ENCODE measurements at places on chromosomes 3 and 15. TPM values are rescaled to one million over a fixed set of nuclear protein-coding genes. Genes with fewer than 3 reads are reported as not detected.

Gene UTS2B
- total RNA-seq = not detected

Gene GOLGA6B
- not detected for total RNA-seq

Gene FOXL2
- not detected for total RNA-seq

Gene ZNF592
- total RNA-seq = 12.6 TPM

Gene CEMIP
- 17.3 TPM for total RNA-seq

- ATAC-seq = no peak
Measured at GRCh38 chr3:188841906-188842305, 329.9 kb upstream of the TPRG1 start.

DNA sequence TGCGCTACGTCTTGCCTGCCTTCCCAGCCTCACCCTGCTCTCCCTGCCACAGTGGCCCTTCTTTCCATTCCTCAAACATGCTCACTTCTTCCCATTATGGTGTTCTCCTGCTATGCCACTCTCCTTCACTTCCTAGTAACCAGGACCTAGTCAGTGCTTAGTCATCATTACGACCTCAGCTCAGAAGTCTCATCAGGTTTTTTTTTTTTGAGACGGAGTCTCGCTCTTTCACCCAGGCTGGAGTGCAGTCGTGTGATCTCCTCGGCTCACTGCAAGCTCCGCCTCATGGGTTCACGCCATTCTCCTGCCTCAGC is 149.5 kb downstream of the GREM1 start:
- peak; percentile 57 for ATAC-seq

GRCh38 chr3:13553686-13554085 is 4.8 kb downstream of the FBLN2 start:
- no peak for ATAC-seq

- ATAC-seq = no peak
Measured at GRCh38 chr3:133578548-133579191, 5.2 kb downstream of the CDV3 start.

DNA sequence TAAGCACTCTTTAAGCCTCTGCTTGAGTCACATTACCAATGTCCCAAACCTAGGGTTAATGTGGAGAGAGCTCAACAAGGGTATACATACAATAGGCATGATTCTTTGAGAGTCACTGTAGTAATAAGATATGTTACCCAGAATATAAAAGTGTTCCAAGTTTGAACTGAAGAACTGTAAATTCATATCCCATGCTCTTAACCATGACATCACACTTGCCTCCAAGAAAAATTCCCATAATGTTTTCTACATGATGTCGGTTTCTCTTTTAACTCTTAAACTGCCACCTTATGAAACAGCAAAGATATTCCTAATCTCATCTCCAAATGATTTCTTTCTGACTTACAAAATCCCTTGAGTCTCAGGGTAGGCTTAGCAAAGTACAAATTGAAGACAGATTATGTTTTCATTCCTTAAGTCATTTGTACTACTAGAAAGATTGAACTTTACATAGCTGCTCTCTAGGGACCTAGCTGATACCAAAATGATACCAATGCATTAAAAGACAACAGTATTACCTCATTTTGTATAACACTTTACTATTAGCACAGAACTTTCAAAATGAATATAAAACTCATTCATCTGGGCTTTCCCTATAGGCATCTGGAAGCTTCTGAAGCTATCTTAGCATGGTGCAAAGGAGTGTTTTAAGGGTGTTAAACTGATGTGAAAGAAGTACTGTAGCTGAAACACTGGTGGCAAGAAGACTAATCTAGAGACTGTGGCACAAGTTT is 127.1 kb downstream of the KCNMB2 start:
- no peak for ATAC-seq

DNA sequence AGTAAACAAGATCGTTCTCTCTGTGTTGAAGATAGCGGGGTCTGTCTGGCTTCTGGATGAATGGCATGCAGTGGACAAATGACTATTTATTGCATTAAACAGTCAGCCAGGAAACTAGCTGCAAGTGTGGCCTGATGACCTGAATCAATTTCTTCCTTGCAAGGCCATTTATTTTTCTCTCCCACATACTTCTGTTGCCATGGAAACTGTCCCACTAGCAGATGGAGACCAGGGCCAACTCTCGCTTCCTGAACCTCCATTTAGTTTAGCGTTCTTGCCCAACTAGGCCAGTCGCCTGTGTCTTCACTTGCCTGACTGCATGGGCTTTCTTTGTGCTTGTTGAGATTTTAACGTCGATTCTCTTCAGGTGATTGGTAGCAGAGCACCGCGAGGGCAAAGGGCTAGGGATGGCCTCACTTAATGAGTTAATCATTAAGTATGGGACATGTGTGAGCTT is 27.6 kb downstream of the LMCD1 start:
- no peak for ATAC-seq
